Central memory CD4-positive, alpha-beta T cell (primary cell): ENCODE measurements at places on chromosomes 5 and 9.

GRCh38 chr5:146048994-146049703 is 56.2 kb downstream of the PLAC8L1 start:
- no peak for DNase-seq

DNA sequence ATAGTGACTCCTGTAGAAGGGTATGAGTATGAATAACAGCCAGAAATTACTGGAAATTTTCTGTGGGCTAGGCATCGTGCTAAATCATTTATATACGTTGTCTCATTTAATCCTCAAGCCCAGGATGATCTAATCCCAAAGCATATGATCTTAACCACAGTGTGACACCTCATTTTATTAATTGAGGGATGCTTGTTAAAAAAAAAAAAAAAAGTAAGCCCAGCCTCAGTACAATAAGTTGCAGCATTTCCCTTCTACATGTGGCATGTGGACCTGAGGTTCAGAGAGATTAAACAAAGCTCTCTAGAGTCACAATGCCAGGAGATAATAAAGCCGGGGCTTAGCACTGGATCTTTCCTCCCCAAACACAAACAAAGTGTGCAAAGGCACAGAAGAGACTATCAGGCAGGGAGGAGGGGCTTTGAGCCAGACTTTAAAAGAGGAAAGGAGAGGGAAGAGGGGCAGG is 49.5 kb downstream of the KLF4 start:
- no peak for DNase-seq

GRCh38 chr5:15450473-15450872 is 49.5 kb upstream of the FBXL7 start:
- DNase-seq = no peak

- peak; percentile 56 for DNase-seq
Observed at GRCh38 chr9:96009690-96010472, 134.4 kb downstream of the ERCC6L2 start.

GRCh38 chr5:154333016-154333415 is 112.8 kb upstream of the SAP30L start:
- no peak for DNase-seq

- DNase-seq = no peak
Observed at GRCh38 chr5:123094237-123094918, 5.3 kb downstream of the PRDM6 start.

DNA sequence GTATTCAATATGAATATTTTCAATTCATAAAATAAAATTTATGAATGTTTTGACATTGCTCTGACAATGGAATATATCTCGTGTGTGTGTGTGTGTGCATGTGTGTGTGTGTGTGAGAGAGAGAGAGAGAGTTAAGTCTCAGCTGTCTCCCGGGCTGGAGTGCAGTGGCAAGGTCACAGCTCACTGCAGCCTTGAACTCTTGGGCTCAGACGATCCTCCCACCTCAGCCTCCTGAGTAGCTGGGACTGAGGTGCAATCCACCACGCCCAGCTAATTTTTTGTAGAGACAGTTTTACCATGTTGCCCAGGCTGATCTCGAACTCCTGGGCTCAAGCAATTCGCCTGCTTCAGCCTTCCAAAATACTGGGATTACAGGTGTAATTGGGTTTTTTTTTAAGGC is 16.1 kb downstream of the G3BP1 start:
- DNase-seq = no peak

- DNase-seq = no peak
Observed at GRCh38 chr5:88090506-88090905, 178.1 kb downstream of the TMEM161B start.

GRCh38 chr9:71740199-71740598 is 28.1 kb downstream of the CEMIP2 start:
- no peak for DNase-seq

DNA sequence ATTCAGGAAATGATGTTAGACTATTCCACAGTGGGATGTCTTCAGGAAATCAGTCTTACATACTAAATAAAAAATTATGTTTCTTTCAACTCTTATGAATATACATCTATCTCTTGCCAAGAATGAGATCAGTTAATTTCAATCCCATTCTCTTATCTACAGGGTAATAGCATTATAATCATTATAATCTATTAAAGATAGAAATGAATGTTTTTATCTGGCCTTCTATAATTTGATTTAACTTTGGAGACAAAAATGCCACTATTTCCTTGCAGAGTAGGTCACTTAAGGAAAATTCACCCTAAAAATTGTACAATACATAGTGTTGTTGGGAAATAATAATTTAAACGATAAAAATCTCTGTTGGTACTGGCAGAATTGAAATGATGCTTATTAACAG is 96.4 kb downstream of the HOMER1 start:
- DNase-seq = no peak

- no peak for DNase-seq
Observed at GRCh38 chr9:69905286-69905685, 84.7 kb downstream of the CFAP95 start.

- DNase-seq = no peak
Observed at GRCh38 chr9:137433916-137434431, 7.2 kb downstream of the ENTPD8 start.

GRCh38 chr5:160524827-160525226 is 103.2 kb downstream of the PTTG1 start:
- no peak for DNase-seq

DNA sequence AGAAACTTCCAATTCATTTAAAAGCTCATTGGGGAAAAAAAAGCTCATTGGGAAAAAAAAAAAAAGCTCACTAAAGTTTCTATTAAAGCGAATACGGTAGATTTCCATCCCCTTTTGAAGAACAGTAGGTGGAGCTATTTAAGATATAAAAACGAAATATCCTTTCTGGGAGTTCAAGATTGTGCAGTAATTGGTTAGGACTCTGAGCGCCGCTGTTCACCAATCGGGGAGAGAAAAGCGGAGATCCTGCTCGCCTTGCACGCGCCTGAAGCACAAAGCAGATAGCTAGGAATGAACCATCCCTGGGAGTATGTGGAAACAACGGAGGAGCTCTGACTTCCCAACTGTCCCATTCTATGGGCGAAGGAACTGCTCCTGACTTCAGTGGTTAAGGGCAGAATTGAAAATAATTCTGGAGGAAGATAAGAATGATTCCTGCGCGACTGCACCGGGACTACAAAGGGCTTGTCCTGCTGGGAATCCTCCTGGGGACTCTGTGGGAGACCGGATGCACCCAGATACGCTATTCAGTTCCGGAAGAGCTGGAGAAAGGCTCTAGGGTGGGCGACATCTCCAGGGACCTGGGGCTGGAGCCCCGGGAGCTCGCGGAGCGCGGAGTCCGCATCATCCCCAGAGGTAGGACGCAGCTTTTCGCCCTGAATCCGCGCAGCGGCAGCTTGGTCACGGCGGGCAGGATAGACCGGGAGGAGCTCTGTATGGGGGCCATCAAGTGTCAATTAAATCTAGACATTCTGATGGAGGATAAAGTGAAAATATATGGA is at the start of gene PCDHGA12:
TSS of gene PCDHGA12 (plus strand) at position 176 of the 782 bp plus-strand sequence. CDS start at position 429, 253 bp downstream.
- DNase-seq = no peak

- DNase-seq = no peak
Observed at GRCh38 chr5:42745856-42746255, 10.8 kb upstream of the CCDC152 start.
